ENCODE measurements at places on chromosomes 2 and 18. TPM values are rescaled to one million over a fixed set of nuclear protein-coding genes. Genes with fewer than 3 reads are reported as not detected.

Gene TCF23
- total RNA-seq = 0.35 TPM

Gene AGXT
- total RNA-seq = 0.13 TPM

Gene HOXD11
- total RNA-seq = 0.04 TPM

Gene POTEI
- total RNA-seq = not detected

Gene RRM2
- 12.2 TPM for total RNA-seq

Gene LIMS3
- total RNA-seq = 2.1 TPM

Gene AMMECR1L
- 9.4 TPM for total RNA-seq

Gene MLPH
- total RNA-seq = 0.22 TPM

Gene ZNF512
- total RNA-seq = 44.6 TPM

Gene MAP4K3
- 43.2 TPM for total RNA-seq

Gene ZNF24
- total RNA-seq = 30.9 TPM

DNA sequence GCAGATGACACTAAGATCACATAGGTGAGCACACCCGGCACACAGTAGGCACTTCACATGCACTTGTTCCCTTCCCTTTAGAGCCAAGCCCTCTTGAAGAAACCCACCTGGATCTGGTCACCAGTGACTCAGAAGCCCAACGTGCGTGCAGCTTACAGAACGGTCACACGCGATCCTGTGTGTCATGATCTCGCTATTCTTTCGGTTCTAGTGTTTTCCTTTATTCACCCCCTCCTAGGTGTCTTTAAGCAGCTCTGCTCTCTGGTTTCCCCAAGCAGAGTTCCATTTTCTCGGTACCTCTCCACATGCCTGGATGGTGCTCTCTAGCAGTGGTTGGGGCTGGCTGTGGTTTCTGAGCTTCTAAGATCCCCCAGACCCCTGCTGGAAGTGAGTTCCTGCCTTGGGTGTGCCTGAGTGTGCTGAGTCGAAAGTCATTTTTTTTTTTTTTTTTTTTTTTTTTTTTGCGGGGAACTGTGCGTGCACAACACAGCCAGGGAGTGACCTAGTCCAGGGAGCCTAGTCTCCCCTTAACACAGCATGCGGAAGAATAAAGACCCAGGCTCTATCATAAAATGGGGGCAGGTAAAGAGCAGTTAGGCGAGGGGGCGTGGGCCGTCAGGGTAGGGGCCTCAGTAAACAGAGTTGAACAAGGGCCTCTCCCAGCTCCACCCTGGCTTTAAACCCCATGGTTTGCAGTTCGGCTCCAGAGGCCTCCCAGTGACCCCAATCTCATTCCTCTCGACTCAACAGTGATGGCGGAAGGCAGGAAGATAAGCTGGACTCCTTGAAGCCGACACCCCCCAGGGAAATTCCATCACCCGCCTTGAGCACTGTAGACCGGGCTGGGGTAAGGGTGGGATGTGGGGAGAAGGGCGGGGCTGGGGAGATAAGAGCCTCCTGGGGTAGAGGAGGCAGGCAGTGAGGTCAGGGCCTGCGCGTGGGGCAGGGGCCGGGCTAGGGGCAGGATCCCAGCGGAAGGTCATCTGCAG is 29.8 kb upstream of the DNMT3A start:
- no peak for DNase-seq

DNA sequence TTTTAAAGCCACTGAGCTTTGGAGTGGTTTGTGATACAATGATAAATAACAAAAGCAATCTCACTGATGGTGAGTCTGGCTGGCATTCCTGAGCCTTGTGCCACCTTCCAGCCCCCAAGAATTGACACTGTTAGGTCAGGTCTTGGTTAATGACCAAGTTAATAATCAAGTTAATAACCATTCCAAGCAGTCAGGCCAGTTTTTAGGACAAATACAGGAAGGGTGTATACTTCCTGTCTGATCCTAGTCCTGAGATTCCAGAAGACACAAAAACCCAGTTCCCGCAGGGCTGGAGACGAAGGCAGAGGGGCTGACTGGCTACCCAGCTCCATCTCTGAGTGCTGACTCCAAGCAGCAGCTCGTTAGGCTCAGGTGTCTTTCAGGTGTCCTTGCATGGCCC is 74.6 kb upstream of the LAPTM4A start:
- DNase-seq = no peak

GRCh38 chr2:85769983-85770362 is 16.2 kb downstream of the ATOH8 start:
- DNase-seq = no peak

DNA sequence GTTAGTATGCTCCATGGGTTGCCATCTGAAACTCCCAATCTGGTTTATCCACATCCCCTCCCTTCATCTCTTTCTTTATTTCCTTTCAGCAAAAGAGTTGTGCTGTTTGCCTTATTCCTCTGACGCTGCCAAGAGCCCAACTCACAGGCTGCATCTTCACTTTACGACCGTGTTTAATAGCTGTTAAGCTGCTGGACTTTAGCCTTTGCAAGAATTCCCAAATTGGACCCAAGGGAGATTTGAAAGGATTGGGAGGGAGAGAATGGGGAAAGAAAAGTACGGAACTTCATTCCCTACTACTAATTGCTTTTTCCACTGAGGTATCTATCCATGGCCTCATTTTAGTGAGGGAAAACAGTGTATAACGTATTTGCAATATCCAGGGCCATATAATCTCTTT is 263.4 kb upstream of the MEIS1 start:
- peak; percentile 92 for DNase-seq

- no peak for DNase-seq
Observed at GRCh38 chr2:54867457-54867856, 144.0 kb downstream of the EML6 start.

DNA sequence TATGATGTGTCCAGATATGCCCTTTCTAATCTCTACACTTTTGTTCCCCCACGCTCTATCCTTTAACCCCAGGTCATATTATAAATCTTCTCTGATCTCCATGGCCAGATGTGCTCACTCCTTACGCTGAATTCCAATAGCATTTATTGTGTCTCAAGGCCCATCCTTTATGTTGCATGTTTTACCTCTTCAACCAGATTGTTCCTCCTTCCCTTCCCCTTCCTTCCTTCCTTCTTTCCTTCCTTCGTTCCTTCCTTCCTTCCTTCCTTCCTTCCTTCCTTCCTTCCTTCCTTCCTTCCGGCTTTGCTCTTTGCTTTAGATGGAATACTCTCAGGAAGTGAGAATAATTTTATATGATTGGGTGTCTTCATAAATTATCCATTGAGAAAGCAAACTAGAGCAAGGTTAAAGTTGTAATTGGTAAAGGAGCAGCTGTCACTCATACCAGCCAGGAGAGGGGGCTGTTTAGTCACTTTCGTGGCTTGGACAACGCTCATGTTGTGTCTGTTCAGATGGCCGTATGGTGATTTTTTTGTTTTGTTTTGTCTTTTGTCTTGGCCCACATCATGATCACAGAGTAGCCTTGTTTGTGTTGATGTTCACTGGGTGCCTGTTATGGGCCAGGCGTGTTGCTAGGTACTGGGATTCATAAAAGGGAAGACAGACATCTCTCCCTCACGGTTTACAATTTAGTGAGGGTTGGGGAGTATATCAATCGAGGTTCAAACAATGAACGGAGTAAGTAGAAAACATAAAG is 68.0 kb downstream of the DAW1 start:
- peak; percentile 27 for DNase-seq

GRCh38 chr2:45901468-45902032 is 250.1 kb downstream of the PRKCE start:
- peak; percentile 96 for DNase-seq

DNA sequence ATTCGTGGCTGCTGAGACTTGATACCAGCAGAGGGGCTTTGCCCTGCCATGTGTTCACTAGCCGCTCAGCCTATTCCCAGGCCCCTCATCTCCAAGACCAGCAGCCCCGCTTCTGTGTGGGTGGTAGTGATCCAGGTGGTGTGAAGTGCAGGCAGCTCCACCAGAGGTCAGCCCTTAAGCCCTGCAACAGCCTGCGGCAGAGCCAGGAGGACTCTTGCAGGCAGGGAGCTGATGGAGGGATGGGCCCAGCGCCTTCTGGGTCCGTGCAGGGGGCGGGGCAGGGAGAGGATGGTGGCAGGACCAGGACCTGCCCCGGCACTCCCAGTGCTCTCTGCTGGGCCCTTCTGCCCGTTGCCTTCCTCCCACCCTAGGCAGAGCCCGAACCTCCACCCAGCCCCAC is 162.0 kb downstream of the SH3BP4 start:
- no peak for DNase-seq

DNA sequence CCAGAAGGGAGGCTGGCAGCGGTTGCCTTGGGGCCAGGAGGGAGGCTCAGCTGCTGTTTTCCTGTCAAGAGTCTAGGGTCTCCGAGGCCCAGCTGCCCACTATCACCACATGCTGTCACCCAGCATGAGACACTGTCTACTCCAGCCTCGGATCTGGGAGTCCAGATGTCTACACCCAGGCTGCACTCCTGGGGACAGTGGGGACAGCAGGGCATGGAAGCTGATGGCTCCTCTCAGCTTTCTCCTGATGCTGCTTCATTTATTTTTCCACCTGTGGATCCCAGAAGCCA is 134.0 kb downstream of the PTGR3 start:
- DNase-seq = no peak

GRCh38 chr18:9482790-9483189 is 7.5 kb downstream of the RALBP1 start:
- DNase-seq = no peak

- DNase-seq = no peak
Observed at GRCh38 chr2:47388888-47389287, 14.1 kb upstream of the MSH2 start.

DNA sequence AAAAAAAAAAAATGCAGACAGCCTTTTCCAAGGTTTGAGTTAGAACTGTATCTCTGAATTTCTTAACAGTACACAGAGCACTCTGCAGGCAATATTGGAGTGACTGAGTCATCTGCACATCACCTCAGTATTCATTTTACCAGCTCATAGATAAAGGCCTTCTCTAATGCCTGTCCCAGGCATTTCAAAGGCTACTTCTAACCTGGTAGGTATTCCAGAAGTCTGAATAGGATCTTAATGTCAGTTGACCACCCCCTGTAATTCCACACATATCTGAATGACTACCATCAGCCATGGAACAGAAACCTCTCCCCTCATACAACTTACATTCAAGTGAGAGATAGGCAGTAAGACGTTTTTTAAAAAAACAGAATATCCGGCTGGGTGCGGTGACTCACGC is 9.0 kb downstream of the METTL21A start:
- no peak for DNase-seq

DNA sequence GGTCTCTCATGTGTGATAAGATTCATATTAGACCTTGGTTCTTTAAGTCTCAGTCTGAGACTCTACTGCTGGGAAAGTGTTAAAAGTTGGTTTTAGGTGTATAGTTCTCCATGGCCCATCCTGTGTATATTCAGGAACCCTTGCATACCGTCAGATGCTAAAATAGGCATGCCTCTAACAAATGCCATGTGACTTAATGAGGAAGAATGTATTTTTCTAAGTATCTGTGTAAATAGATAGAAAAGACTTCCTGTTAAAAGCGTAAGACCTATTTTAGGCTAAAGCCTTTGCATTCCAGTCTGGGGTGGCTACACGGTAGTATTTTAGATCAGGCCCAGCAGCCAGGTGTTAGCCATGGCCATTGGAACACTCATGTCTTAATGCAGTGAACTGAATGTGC is 73.3 kb downstream of the RHBDD1 start:
- no peak for DNase-seq

DNA sequence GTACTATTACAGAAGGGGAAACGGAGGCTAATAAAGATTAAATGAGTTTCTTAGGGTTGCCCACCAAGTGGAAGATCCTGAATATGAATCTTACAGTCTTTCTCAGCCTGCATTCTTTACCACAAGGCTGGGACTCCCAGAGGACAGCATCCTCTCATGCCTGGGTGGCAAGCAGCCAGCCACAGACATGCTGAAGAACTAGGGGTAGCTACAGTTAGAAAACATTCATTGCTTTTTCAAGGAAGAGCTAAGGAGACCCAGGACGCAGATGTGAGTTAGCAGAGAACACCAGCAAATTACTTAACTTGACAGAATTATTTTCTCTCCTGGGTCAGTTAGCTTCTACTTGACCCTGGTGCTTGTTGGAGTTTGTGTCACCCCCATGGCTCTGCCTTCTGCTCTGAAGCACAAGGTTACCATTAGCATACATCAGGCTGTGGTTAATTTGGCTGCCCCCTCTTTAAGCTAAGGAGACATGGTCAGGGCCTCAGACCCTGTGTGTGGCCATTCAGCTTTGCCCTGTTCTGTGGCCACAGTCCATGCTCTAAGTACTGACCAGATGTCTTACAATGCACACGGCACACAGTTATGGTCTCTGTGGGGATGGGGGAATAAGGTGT is 132.3 kb upstream of the TNP1 start:
- DNase-seq = peak; percentile 85

- peak; percentile 65 for DNase-seq
Observed at GRCh38 chr2:203908066-203908796, 28.3 kb upstream of the ICOS start.

GRCh38 chr2:173432049-173432754 is 77.5 kb downstream of the CDCA7 start:
- no peak for DNase-seq

GRCh38 chr18:40902436-40902835 is 1052.6 kb upstream of the PIK3C3 start:
- peak; percentile 13 for DNase-seq

- no peak for DNase-seq
Observed at GRCh38 chr2:36657703-36658102, 38.8 kb upstream of the VIT start.

- no peak for DNase-seq
Observed at GRCh38 chr2:175062787-175063585, 57.8 kb upstream of the CHN1 start.

GRCh38 chr2:239298116-239298804 is 102.6 kb downstream of the HDAC4 start:
- no peak for DNase-seq

GRCh38 chr2:196286821-196287220 is 115.4 kb upstream of the STK17B start:
- no peak for DNase-seq

DNA sequence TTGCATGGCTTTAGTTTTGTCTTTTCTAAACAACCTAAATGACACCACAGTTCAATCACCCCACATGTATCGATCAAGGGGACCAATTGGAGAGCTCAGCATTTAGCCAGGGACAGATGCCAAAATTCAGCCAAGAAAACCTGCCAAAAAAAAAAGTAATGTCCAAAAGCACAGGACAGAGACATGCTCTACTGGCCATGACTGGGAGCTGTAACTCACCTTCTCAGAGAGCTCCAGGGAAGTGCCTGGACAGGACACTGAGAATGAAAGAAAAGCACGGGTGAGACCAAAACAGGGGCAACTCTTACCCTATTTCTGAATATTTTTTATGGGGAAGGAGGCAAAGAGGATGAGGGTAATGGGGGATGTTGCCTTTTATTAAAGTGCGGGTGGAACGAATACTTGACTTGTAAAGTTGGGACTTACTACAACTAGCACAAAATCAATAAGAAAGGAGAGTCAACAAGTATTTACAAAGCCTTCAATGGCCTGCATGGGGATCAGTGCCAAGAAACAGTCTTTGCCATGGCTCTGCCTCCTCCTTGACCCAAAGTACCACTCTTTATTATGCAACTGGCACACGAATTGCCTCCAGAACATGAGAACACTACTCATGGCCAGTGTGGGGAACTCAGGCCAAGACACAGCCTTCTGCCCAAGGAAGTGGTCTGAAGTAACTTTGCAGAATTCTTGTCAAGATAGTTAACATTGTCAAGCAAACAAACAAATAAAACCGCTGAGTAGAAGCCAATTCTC is 72.9 kb upstream of the HK2 start:
- no peak for DNase-seq

GRCh38 chr2:20484810-20485611 is 38.1 kb downstream of the RHOB start:
- DNase-seq = no peak

GRCh38 chr18:39753178-39753577 is 2187.6 kb upstream of the CELF4 start:
- DNase-seq = peak; percentile 21

- DNase-seq = no peak
Observed at GRCh38 chr2:176555112-176555511, 285.9 kb downstream of the MTX2 start.

GRCh38 chr18:31576670-31577069 is 15.0 kb upstream of the TTR start:
- no peak for DNase-seq

Data from muscle of leg (tissue), 16 donors.